Esophagus squamous epithelium (tissue), 5 donors: ENCODE measurements at places on chromosomes 1 and 21.
A peak's percentile ranks its signal among the peaks of the same experiment; 100 is the strongest.

DNA sequence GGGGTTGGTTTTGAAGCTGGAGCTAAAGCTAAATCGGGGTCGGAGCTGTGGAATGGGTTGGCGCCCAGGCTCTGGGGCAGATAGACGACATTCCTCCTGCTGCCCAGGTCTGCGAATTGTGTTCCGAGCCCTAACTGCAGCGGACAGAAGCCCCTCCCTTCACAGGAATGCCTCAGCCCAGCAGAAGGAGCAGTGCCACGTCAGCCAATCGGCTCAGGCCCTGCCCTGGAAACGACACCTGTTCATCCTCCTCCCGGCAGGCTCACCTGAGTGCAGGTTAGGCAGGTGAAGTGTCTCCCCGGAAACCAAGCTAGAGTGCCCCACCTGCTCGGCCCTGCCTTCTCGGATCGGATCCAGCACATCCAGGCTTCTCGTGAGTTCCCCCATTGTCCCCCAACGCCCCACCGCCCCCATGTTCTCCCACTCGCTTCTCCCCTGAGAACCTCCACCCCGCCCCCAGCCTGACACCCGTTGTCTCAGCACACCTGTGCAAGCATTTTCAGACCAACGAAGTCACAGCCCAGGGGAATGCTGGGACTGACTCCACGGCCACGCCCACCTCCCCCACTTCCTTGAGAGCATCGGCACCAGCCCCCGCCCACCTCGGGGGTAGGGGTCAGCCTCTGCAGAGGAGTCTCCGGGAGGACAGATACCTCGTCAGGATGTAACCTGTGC, 775 bp downstream of the TMEM125 start:
- DNase-seq, result no peak

GRCh38 chr1:224554620-224555259, 61.4 kb upstream of the CNIH3 start:
- no peak for DNase-seq

- DNase-seq, result no peak
Measured at GRCh38 chr1:117556341-117556740, 49.5 kb upstream of the TENT5C start.

DNA sequence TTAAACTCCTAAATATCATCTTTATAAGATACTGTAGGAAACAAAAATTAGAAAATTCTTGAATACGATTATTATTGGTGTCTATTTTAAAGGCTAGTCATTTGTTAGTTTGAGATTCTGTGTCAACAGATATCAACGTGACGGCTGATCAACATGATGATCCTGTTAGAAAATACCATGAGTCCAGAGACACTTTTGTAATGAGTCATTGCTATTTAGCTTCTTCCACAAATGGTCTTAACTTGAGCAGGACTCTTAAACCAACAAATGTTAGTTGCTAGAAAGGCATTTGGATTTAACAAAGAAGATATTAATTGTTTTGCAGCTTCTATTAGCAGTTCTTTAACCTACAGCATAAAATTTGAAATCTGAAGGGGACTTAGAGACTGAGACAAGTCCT, 131.2 kb downstream of the TGFB2 start:
- no peak for DNase-seq

DNA sequence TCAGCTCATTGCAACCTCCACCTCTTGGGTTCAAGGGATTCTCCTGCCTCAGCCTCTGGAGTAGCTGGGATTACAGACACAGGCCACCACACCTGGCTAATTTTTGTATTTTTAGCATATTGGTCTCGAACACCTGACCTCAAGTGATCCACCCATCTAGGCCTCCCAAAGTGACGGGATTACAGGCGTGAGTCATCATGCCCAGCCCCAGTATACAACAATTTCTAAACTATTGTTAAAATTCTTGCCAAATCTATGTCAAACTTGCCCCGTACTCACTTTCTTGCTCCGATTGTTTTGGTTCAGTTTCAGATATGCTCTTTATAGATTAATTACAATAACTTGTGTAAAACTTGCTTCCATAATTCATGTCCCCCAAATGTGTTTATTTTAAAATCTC, 4.1 kb downstream of the RGS18 start:
- no peak for DNase-seq

DNA sequence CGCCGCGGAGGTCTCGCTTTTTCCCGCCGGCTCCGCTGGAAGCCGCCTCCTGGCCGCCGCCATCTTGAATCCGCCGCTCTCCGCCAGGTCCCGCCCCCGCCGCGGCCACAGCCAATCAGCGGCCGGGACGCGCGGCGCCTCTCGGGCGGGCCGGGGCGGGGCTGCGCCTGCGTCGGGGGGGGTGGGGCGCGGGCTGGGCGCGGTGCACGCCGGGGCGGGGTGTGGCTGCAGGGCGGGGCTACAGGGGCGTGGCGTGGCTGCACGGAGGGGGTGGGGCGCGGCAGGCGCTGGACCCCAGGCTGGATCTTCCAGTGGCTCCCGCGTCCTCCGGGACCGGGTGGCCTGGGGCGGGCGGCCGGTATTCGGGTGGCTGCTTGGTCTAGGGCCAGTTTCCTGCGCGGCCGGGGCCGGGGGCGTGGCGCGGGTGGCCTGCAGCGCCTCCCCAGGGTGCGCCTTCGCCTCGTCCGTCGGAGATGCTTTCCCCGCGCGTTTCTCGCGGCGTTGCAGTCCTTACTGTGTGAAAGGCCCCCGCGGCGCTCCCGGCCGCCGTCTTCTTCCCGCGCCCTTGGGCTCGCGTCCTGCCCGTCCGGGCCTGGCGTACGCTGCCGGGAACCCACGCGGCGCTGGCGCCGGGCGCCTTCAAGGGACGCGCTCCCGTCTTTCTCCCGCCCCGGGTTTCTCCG, 575 bp downstream of the PCNT start:
- DNase-seq, result peak; percentile 69

GRCh38 chr1:154454386-154455120, 47.5 kb upstream of the TDRD10 start:
- DNase-seq, result no peak

- no peak for DNase-seq
Measured at GRCh38 chr1:95583661-95584210, 349.7 kb downstream of the RWDD3 start.

GRCh38 chr1:183039330-183039729, 16.1 kb downstream of the LAMC1 start:
- no peak for DNase-seq

- DNase-seq, result no peak
Measured at GRCh38 chr1:162196387-162196786, 126.9 kb downstream of the NOS1AP start.

DNA sequence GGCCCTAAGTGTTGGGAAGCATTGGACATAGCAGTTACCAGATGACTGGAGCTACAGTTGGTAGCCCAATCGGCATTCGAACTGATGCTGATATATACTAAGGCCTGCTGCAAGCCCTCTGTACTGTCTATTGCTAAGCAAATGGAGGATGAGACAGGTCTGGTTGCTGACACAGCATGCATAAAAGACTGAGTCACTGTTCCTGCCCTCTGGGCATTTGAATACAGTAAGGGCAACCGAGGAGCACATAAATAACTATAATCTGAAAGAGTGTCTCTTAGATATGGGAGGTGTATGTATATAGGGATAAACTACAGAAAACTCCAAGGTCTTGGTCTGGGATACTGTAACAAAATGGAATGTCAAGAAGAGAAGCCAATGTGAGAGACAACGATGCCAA, 16.8 kb upstream of the MARK1 start:
- DNase-seq, result no peak

- no peak for DNase-seq
Measured at GRCh38 chr1:219550201-219550600, 62.7 kb downstream of the ZC3H11B start.

DNA sequence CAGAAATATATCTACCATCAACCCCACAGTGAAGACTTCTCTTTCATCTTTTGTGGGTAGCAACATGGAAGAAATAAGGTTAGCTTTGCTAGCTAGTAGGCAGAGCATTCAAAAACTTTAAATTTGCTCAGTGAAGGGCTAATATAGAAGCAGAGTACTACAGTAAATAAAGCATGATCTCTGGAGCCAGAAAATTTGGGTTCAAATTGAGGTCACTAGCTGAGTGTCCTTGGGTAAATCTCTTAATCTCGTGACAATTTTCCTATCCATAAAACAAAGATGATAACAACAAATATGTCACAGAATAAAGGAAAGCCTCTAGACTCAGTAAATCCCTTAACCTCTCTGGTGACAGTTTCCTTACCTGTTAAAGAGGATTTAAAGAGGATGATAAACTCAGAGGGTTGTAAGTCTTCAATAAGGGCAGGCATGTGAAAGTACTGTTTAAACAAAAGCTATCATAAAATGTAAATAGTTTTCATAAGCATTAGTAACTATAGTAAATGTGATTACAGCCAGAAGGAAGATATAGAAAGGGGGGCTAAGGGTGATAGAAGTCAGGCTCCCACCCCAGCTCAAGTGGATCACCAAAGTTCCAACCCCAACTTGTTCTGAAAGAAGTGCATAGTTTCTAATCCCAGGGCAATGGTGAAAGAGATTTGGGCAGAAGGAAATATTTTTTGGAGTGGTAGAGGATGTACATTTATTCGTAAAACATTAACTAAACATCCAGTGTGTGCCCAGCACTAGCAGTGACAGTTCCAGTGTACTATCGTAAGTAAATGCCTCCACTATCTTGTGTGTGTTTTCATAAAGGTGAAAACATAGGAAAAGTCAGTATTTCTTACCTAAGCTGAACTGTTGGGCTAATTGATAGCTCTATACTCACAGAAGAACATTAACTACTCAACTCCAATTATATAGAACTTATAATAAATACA, 24.8 kb downstream of the TM2D1 start:
- no peak for DNase-seq

DNA sequence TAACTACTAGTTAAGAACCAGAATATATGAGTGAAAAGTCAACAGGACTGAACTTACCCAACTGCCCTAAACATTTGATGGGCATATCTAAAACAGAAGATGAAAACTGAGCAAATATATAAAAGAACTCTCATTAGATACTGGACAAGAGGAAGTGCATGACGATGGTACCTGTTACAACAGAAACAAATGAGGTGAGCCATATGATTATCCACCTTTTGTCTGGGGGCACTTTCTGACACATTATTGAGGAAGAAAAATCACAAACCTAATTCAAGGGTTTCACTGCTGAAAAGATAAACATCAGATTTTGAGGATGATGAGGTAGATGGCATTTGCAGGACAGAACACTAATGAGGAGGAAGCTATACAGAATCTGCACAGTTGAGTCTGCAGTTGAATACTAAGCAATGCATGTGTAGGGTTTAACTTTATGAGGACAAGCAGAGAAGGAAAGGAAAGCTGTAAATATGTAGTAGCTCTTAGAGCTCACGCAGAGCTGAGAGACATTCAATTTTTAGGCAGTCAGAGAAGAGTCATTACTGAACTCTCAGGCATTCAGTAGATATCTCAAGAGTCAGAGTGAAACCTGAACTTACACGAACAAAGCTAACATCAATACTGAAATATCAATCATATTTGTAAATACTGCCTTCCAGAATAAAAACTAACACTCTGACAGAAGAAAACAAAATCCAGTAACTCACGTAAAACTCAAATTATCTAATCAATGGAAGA, 262.1 kb downstream of the AKT3 start:
- DNase-seq, result no peak

DNA sequence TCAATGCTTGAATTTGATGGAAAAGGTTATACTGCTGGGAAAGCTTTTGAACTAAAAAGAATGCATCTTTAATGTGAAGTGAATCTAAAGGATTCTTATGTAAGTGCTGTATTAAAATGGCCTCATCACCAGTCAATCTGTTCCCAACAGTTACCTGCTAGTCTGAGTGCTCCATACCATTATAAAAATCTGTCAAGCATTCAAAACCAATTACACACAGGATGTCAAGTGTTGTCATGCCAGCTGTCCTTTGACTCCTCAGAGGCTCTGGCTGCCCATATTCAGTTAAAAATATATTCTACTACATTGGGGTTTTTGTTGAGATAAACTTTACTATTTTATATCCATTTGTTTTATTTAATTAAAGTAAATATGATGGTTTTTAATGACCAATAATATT, 1587.7 kb downstream of the AMY1C start:
- DNase-seq, result no peak

DNA sequence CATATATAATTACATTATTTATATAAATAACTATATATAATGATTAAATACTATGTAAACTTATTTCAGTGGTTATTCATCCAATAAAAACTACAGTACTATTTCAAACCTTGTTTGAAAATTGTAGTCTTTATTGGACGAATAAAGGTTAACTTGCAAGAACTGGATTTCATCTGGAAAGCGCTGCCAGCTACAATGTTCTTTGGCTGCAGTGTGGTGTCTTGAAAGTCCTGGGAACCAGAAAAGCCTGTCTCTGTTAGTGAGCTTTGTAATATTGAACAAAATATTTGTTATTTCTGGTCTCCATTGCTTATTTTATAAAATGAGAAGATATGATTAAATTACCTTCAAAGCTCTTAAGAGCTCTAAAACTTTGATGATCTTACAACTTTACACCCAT, 763.6 kb downstream of the ADGRL2 start:
- no peak for DNase-seq

GRCh38 chr1:116906812-116907211, 2.9 kb upstream of the PTGFRN start:
- DNase-seq, result no peak

DNA sequence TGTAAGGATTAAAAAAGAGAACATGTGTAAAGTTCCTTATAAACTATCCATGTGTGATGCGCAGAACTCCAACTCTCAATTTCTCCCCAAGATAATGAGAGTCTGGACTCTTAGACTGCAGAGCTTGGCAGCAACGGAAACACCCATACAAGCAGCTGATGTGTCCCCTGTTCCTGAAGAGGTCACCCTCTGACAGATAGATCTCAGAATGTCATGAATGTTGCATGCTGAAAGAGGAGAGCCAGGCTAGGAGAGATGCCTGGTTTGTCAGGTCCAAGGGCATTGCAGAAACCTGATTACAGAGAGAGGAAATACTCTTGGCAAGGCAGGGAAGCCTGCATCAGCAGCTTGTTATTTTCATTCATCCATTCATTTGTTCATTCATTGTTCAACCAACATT, 24.2 kb downstream of the MTARC1 start:
- no peak for DNase-seq

- no peak for DNase-seq
Measured at GRCh38 chr1:173300061-173301044, 93.2 kb upstream of the TNFSF4 start.

GRCh38 chr21:25750085-25750484, 15.3 kb downstream of the GABPA start:
- DNase-seq, result no peak

GRCh38 chr1:247366926-247367645, 35.4 kb upstream of the ZNF496 start:
- no peak for DNase-seq

GRCh38 chr1:245948786-245949185, 558.3 kb downstream of the SMYD3 start:
- no peak for DNase-seq

- DNase-seq, result no peak
Measured at GRCh38 chr1:183374825-183375224, 43.4 kb downstream of the NMNAT2 start.

- DNase-seq, result no peak
Measured at GRCh38 chr1:82388679-82389078, 587.9 kb downstream of the ADGRL2 start.

DNA sequence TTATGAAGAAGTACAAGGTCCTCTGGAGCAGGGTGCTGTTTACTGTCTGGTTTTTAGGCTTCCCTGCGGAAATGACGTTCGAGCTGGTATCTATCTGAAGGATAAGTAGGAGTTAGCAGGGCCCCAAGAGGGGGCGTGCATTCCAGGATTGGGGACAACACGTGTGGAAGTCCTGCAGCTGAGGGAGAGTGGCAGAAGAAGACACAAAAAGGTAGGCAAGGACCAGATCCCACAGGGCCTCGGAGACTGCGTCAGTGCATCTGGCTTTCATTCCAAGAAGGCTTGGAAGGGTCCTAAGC, 5.9 kb downstream of the RIMS3 start:
- DNase-seq, result no peak

GRCh38 chr1:229124520-229125124, 146.3 kb upstream of the RAB4A start:
- no peak for DNase-seq
